ENCODE measurements at places on chromosomes 1 and 21.
A peak's percentile ranks its signal among the peaks of the same experiment; 100 is the strongest.

DNA sequence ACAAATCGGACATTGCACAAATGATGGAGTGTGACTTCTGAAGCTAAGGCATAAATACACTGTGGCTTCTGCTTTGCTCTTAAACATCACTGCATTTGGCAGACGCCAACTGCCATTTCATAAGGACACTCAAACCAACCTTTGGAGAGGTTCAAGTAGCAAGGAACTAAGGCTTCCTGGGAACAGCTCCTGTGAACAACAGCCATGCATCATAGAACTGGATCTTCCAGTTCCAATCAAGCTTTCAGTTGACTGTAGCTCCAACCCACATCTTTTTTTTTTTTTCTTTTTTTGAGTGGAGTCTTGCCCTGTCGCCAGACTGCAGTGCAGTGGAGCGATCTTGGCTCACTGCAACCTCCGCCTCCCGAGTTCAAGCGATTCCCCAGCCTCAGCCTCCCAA, 10.7 kb upstream of the HUNK start:
- DNase-seq, result no peak

GRCh38 chr1:28480308-28480707, 25.5 kb upstream of the RCC1 start:
- DNase-seq, result no peak

DNA sequence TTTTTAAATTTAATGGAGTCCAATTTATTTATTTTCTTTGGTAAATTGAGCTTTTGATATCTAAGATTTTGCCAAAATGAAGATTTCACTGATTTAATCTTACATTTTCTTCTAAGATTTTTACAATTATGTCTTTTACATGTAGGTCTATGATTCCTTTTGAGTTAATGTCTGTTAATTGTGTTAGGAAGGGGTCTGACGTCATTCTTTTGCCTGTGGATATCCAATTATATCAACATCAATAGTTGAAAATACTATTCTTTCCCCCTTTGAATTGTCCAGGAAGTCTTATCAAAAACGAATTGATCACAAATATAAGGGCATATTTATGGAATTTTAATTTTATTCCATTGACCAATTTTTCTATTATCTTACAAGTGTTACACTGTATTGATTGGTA, 1258.8 kb upstream of the B3GALT2 start:
- no peak for DNase-seq

DNA sequence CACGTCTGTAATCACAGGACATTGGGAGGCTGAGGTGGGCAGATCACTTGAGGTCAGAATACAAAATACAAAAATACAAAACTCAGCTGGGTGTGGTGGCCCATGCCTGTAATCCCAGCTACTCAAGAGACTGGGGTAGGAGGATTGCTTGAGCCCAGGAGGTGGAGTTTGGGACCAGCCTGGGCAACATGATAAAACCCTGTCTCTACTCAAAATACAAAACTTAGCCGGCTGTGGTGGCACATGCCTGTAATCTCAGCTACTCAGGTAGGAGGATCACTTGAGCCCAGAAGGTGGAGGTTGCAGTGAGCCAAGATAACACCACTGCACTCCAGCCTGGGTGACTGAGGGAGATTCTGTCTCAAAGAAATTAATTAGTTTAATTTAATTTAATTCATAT, 6.5 kb upstream of the ITLN1 start:
- no peak for DNase-seq

DNA sequence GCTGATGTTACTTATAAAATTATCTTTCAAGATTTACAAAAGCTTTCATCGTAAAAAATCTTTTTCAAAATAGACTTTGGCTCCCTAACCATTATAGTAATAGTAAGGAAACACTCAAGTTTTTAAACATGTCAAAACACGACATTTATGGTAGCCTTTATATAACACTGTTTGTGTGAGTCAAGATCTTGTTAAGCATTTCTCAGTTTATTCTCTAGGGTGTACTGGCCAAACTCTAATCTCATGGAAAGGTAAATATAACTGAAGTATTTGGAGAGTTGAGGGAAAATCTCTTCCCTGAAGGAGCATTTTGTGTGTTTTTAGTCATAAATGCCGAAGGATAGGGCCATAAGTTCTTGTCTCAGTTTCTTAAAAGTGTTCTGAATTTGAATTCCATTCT, 790.9 kb upstream of the NCAM2 start:
- DNase-seq, result no peak

DNA sequence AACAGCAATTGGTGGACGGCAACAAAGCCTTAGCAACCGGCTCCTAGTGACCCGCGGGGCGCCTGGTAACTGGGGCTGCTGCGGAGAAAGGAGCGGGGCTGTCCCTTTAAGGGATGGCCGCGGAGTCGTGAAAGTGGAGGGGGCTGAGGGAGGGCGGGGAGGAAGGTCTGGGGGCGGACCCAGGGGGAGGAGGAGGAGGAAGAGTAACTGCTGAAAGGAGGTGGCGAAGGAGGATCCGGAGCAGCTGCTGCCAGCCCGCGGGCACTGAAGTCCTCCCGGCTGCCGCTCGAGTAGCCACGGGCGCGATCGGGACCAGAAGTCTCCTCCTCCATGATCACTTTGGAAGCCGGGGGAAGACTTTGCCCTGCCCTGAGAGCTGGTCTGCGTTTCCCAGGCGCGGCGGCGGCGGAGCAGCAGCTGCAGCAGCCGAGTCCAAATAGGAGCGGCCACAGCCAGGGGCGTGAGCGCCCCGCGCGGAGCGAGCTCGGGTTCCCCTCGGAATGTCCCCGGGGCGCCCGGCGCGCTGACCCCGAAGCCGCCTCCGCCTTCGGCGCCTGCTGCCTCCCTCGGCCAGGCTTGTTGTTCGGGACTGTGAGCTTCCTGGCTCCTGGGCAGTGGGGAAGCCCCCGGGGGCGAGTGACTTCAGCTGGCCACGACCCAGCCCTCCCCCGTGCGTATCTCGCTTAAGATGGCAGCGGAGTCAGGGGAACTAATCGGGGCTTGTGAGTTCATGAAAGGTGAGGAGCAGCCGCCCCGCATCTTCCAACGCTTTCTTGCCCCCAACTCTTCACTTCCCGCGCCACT, at the start of gene CDC14A:
Gene CDC14A (plus strand): TSS at position 240 of the 804 bp plus-strand sequence. CDS start 449 bp downstream, at position 689.
- DNase-seq, result peak; percentile 78

GRCh38 chr1:116255486-116256285, 117.4 kb upstream of the ATP1A1 start:
- no peak for DNase-seq

GRCh38 chr1:51535006-51535592, 16.0 kb upstream of the EPS15 start:
- DNase-seq, result no peak

GRCh38 chr1:96424877-96425276, 296.7 kb upstream of the PTBP2 start:
- no peak for DNase-seq

GRCh38 chr1:199010492-199010891, 371.7 kb downstream of the PTPRC start:
- DNase-seq, result no peak

GRCh38 chr21:43764576-43765495, 11.3 kb downstream of the CSTB start:
- no peak for DNase-seq

DNA sequence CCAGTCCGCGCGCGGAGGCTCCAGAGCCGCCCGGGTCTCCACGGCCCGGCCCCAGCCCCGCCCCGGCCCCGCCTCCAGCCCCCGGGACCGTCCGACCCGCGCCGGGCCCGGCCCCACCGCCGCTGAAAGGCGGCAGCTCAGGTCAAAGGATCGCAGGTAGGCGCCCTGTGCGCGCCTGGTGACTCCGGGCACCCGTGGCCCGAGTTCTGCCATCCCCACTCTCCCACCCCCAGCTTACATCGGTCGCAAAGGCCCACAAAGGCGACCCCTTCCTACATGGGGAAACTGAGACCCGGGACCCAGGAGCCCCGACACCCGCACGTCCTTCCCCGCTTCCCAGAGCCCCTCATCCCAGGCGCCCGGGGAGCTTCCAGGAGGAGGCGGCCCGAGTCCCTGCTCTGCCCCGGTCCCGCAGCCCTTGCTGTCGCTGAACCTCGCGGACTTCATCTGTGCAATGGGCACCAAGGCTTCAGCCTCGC, at the start of gene TMEM200B:
Gene TMEM200B (minus strand): TSS at position 17 of the 479 bp plus-strand sequence. CDS start 2,075 bp downstream, outside the sequence.
- DNase-seq, result no peak

- DNase-seq, result no peak
Measured at GRCh38 chr1:48049823-48050535, 52.8 kb upstream of the TRABD2B start.

- DNase-seq, result no peak
Measured at GRCh38 chr1:168134132-168134531, 2.6 kb downstream of the GPR161 start.

DNA sequence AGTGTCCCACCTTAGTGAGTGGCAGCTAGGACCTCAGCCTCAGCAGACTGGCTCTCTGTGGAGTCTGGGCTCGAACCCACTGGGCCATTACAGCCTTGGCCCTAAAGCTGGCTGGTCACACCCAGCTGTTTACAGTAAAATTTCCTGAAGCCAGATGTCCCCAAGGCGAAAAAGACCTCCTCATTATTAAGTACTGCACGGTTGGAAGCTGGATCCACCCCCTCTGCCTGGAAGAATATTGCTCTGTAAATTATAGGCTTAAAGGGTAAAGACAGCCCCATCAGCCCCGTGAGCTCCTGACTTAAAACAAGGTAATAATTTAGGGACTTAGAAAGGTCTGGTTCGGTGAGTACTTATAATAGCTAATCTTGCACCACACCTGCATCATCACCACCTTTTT, 30.3 kb upstream of the TMEM51 start:
- DNase-seq, result no peak

DNA sequence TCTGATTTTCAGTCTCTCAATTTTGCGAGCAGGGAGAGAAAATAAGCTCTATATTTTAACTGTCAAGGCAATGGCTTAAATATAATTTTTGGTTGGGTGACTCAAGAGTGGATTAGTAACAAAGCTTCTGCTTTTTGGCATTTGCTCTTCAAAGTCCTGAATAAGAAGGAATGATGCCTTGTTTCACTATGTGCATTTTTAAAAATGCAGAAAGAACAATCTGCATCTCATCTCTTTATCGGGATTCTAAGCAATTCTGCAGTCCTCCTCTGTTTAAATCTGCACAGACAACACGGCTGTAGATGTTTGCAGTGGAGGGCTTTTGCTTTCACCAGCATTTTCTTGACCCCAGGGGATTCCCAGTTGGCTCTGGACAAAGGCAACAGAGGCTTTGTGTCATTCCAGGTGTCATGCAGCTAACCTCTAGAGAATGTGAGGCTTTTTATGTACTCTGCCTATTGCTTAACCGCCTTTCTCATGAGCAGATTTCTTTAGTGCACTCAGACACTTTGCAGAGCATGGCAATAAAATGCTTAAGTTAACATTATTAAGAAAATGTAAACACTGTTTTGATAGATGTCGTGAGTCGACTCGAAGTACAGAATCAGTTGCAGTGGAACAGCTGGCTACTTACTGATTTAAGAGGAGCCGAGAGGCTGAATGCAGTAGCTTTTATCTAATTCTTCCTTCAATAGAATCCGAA, 783.2 kb upstream of the NEGR1 start:
- DNase-seq, result no peak

- no peak for DNase-seq
Measured at GRCh38 chr1:17369466-17369865, 2.5 kb upstream of the PADI6 start.

DNA sequence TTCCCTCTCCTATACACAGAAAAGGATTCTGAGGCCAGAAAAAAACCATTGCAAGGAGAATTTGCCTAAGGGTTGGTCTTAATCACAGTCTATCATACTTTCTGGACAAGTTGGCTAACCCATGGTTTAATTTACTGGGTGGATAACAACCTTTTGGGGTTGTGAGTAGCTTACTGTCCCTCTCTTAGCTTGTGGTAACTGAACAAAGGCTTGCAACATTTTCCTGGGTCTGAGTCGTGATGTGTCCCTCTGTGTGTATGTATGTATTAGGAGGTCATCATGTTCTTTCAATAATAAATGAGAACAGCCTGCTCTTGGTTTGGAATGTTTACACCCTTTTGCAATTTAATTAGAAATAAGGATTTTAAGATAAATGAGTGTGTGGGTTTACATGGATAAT, 36.7 kb downstream of the PAPPA2 start:
- no peak for DNase-seq

DNA sequence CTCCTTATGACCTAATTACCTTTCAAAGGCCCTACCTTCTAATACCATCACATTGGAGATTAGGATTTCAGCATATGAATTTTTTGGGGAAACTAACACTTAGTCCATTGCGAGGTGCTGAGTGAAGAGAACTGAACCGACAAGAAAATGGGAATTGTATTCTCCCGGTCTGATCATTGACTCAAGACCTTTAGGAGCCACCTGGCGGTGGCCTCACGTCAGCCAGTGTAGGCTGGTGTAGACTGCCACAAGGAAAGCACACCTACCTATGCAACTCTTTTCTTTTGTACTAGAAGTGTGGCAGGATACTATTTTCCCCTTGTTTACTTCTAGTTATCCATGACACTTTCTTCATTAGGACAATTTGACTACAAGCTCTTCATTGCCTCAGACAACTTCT, 333.5 kb upstream of the B3GALT2 start:
- DNase-seq, result no peak

- no peak for DNase-seq
Measured at GRCh38 chr1:179187735-179188471, 41.6 kb downstream of the ABL2 start.

DNA sequence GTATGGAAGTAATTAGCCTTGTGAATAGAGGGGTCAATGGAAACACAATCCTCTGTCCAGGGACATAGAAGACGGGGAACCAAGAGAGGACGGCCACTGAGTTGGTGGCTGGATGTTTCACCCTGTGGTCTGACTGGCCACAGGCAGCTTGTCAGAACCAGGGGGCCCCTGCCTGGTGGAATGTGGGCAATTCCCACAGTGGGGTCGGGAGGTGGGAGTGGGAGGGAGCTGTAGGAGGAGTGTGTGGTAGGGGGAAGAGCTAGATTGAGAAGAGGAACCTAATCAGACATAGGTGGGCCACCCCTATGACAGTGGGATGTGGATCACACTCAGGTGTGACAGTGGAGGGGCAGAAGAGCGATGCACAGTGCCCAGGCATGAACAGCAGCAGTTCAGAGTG, 31.3 kb downstream of the TRIM62 start:
- DNase-seq, result no peak

DNA sequence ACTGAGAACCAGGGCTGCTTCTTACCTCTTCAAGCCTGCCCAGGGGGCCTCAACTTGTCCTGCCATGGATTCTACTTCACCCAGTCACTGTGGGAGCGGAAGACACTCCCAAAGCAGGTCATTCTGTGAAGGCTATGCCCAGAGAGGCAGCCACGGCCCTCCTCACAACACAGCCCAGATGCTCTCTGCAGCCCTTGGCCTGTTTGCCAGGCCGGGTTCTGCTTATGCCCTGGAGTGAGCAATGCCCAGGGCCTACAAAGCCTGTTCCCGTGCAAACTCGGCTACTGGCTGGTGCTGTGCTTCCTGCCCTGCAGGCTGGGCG, 33.8 kb upstream of the SLC30A1 start:
- DNase-seq, result no peak

DNA sequence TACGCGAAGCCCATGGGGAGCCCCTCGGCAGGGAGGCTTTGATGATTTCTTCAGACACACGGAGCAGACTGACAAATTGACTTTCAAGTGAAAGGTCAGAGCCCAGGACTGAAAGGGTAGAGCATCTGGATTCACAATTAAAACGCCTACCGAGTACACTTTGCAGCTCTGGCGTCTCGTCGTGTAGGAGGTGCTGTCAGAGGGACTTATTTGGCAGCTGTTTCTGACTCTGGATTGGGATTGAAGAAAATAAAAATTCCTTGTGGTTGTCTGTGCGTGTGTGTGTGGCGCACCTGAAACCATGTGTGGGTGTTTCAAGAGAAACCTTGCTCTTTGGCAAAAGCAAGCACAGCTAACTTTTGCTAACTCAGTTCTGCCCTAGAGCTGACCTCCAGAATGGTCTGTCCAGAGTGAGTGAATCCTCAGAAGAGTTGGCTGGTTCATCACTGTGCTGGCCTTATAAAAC, 348.7 kb downstream of the HLX start:
- DNase-seq, result no peak

All from T-helper 17 cell (primary cell).